Ovary (tissue), 10 donors: ENCODE measurements at places on chromosomes 12 and 14.

GRCh38 chr12:52975204-52975603 is 26.3 kb downstream of the KRT18 start:
- no peak for DNase-seq

GRCh38 chr12:50569876-50570275 is 65.1 kb downstream of the DIP2B start:
- no peak for DNase-seq

DNA sequence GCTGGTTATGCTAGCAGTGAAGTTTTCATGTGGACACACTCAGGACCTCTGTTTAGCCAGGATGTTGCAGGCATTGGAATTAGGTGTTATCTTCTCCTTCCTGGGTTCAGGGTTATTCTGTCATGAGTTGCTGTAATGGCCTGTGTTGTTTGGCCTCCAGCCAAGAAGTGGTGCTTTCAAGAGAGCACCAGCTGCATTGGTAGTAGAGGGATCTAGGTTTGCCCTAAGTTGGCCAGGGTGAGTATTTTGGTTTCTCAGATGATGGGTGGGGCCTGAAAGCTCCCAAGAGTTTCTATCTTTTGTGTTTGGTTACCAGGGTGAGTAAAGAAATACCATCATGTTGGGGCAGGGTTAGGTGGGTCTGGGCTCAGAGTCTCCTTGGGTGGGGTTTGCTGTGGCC is 2.7 kb upstream of the GZMH start:
- no peak for DNase-seq

- DNase-seq: peak; percentile 71
Observed at GRCh38 chr14:68544081-68544892, 248.6 kb downstream of the ZFP36L1 start.

- no peak for DNase-seq
Observed at GRCh38 chr14:68401855-68402254, 391.0 kb downstream of the ZFP36L1 start.
